BE2C (cell line): ENCODE measurements at places on chromosomes 1 and 21.

GRCh38 chr1:54861070-54861761 is 25.8 kb downstream of the DHCR24 start:
- no peak for DNase-seq

DNA sequence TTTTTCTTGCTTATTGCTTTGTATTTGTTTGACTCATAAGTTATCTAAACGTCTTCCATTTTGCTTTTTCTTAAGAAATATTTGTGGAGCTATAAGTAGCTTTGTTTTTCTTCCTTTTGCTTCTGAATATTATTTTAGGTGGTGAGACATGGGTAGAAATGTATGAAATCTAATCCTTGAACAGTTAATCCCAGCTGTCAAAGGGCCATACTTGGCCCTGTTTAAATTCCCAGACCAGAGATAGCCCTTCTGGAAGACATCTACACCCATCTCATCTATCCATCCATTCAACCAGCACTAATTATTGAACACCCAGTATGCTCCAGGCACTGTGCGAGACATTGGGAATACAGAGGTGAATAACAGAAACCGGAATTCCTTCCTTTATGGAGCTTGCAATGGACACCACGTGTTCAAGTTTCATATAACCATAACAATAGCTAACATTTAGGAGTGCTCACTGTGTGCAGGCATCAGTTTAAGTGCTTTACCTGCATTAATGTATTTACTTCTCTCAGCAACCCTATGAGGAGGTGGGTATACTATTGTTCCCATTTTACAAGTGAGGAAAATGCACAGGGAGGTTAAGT is 8.7 kb downstream of the TACSTD2 start:
- DNase-seq = no peak

DNA sequence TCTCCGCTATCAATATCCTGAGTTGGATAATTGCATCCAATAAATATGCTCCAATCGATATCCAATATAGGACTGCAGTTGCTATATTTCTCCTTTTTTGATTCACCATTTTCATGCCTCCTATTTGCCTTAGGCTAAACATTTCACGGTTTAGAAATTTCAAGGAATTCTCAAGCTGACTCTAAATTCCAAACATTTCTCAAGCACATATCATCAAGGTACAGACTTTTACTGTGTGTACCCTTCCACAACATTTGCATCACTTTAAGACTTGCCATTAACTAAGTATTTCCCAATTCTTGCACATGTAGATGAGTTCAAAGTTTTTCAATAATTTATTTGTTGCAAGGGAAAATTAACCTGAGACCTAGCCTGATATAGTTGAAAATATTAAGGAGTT is 795.2 kb upstream of the TMPRSS15 start:
- no peak for DNase-seq

DNA sequence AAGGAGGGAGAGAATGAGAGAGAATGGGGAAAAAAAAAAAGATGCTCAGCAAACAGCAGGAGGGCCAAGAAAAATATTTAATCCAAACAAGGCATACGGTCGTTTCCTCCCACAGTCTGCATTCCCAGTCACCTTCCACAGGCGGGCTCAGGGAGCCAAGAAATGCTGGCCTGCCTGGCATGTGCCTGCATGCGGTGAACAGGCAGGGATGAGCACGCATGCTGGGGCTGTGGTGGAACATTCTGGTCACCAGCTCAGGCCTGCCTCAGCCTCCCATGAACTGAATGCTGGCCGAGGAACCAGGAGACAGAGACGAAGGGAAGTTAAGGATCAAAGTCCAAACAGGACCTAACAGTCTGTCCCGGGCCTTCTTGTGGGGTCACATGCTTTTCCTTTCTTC is 335.3 kb downstream of the ASTN1 start:
- no peak for DNase-seq

GRCh38 chr1:154304664-154305337 is 16.1 kb upstream of the AQP10 start:
- DNase-seq = no peak

- DNase-seq = no peak
Observed at GRCh38 chr1:85577419-85578320, 2.9 kb upstream of the CCN1 start.

GRCh38 chr1:162200096-162200847 is 130.8 kb downstream of the NOS1AP start:
- DNase-seq = no peak

DNA sequence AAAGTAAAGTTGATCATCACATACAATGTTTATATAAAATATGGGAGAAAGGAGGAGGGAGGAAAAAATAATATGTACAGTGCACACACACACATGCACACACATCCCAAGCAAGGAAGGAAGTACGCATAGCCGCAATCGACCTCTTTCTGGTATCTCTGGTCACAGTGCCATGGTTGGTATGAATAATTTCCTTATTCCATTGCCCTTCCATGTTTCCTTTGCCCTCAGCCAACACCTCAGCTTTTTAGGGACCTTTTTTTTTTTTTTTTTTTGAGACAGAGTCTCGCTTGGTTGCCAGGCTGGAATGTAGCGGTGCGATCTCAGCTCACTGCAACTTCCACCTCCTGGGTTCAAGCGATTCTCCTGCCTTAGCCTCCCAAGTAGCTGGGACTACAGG is 20.6 kb downstream of the CITED4 start:
- no peak for DNase-seq

GRCh38 chr1:171742577-171742922 is 685 bp upstream of the VAMP4 start:
- peak; percentile 43 for DNase-seq

- DNase-seq = no peak
Observed at GRCh38 chr21:27769763-27770162, 802.9 kb upstream of the ADAMTS5 start.

DNA sequence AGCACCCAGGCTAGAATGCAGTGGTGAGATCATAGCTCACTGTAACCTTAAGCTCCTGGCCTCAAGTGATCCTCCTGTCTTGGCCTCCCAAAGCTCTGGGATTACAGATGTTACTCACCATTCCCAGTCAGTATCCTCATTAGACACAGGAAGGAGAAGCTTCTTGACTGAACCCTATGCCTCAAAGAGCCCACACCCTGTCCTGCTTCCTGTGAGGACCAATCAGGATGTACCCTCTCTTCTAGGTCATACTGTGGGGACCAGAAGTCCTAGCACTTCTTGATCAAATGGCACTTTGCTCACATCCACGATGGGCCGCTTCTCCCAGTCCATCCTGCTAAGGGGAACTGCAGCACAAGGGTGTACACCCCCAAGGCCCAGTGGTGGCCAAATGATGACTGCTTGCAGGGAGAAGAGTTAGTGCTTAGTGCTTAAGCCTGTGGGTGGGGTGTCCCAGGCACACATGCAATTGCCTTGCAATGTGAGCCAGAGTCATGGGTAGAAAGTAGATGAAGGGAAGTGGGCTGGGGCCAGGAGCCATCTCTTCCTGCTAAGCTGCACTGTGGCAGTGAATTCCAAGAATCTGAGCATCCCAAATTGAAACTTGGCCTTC is 9.8 kb downstream of the CD34 start:
- no peak for DNase-seq

- no peak for DNase-seq
Observed at GRCh38 chr1:222798975-222799374, 15.9 kb upstream of the DISP1 start.

GRCh38 chr1:153728305-153729066 is 636 bp downstream of the INTS3 start:
- peak; percentile 42 for DNase-seq

- peak; percentile 83 for DNase-seq
Observed at GRCh38 chr1:183022202-183023145, 746 bp upstream of the LAMC1 start.

GRCh38 chr1:212119397-212119837 is 83.9 kb downstream of the DTL start:
- no peak for DNase-seq

DNA sequence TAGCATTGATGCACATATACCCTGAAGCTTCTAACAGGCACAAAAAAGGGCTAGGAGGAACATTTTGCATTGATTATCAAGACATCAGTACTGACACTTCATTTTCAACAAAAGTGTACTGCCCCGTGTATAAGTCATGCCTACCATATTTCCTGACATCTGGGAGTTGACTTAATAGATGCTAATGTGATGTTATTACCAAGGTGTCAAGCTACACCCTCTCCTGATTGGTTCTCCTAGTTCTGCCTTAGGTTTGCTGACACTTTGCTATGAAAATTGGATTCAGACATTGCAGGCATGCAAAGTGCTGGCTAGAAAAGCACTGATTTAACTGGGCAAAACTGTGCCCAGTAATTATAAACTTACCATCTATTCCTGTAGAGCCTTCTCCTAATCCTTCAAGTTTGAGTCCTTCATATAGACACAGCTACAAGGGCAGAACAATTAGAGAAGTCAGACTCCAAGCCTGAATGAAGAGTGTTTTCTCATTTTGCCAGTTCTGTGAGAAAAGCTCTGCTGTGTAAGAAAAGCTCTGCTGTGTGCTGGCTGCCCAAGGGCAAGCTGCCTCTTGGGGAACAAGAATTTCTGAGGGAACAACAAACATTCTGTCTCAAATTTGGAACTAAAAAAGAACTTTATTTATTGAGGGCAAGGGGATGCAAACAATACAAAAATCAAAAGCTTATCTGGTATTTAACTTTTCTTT is 11.2 kb downstream of the S100A10 start:
- DNase-seq = no peak

DNA sequence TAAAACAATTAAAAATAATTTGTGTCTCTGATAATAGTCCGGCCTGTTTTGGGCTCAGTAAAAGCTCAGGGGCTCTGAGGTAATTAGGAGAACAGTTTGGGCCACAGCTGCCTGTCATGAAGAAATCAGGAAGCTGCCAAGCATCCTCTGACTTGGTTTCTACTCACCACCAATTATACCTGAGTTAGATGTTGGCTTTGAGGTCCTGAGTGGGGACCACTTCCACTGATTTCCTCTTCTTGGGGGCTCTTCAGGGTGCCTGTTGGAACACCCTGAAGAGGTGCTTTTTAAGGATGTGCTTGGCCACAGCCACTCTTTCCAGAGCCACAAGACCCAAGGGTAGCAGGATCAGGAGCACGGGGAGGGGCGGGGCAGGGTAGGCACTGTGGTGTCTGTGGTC is 10.9 kb downstream of the SLC6A17 start:
- DNase-seq = no peak

DNA sequence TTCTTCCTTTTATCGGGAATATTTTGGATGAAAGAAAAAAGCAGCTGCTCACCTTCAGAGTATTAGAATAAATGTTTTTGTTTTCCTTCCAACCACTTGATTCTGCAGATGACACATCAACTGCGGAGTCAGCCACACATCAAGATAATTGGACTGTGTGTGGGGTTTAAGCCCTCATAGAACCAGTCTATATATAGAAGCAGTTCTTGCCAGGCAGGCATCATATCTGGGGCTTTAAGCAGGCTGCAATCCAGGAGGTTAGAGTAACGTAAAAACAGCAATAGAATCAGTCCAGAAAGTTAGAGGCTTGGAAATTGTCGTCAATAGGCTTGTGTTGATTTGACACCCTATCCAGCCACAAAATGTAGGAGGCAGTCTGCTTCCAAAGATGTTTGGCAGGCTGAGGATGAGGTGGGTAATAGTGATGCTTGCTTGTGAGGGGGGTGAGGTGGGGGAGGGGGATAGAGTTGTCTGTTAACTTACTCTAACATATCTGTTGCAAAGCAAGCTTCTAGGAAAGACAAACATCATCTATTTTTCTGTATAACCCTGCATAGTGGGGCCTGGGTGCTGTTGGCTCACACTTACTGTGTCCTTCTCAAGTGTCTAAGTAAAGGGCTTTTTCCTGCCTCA is 64.8 kb downstream of the PEX14 start:
- no peak for DNase-seq

DNA sequence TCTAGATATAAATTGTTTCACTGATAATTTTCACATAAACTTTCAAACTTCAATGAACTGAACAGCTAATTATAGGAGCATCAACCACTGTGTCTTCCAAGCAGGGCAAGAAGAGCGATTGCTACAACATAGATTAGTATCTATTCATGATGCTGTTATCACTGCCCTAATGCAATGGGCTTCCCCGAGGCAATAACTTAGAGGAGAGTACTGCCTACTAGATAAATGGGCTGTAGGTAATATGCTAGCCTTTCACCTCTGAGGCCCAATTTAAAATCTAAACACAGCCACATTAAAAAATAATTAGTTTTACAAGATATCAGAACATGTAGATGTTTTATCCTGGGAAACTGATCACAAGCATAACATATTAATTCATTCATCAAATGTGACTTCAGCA is 318.0 kb downstream of the VAV3 start:
- no peak for DNase-seq

DNA sequence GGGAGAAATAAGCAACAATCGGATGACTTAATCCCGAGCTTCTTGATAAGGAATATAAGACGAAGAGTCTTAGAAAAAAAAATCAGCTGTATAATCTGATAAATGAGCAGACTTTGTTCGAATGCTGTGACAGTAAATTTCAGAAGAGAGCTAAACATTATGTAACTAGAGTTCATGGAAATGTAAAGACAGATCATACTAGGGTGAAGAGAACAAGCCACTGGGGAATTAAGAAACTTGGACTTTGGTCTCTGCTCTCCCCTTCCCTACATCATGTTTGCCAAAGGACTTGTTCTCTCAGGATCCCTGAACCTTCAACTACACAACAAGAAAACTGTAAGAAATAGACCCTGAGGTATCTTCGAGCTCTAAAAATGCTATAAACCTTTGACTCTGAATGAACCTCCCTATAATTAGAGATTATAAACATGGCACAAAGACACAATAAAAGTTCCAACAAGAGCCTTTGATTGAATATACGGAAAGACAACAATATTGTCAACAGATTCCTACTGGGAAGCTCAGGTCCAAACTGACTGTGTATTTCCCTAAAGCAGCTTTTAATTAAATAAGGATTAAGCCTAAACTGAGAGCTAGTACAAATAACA is 27.5 kb downstream of the FRRS1 start:
- no peak for DNase-seq

GRCh38 chr1:240712014-240712731 is 100.2 kb upstream of the GREM2 start:
- DNase-seq = no peak

DNA sequence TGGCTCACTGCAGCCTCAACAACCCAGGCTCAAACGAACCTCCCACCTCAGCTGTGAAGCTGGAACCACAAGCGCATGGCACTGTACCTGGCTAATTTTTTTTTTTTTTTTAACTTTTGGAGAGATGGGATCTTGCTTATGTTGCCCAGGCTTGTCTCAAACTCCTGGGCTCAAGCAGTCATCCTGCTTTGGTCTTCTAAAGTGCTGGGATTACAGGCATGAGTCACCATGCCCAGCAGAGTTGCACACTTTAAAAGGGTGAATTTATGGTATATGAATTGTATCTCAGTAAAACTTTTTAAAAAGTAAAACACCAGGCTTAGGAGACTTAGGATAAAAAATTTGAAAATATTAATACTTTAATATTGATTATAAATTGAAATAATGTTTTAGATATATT is 99.1 kb downstream of the CLEC20A start:
- DNase-seq = no peak
